T-helper 17 cell (primary cell): ENCODE measurements at places on chromosomes 12 and 14. TPM values are rescaled to one million over a fixed set of nuclear protein-coding genes. Genes with fewer than 3 reads are reported as not detected.
A peak's percentile ranks its signal among the peaks of the same experiment; 100 is the strongest.

DNA sequence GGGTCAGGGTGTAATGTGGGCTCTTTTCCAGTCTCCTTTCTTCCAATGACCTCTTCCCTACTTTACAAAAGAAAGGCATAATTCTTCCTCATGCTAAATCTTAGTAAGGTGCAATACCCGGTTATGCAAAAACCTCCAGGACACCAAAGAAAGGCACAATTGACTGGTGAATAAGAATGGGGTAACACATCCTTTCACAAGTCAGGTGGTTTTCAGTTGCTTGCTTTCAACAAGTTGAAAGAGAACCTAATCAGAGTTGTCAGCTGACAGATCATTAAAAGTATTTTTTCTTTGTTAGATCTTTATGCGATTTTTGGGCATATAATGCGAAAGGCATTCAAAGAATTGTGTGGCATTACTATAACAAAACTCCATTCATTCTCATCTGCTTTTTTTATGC is 1.3 kb upstream of the AEBP2 start:
- H3K36me3 ChIP-seq: no peaks in the 10 kb centered on the region
- no peak for DNase-seq
- no peaks in the 10 kb centered on the region for H3K27me3 ChIP-seq
- H3K4me3 ChIP-seq: no peak overlapping the region
- peaks cover 19% of the 10 kb centered on the region for H3K4me1 ChIP-seq

- H3K27me3 ChIP-seq: no peaks in the 10 kb centered on the region
- H3K27ac ChIP-seq: peak overlapping the region; percentile 98
- H3K4me1 ChIP-seq: peaks cover 46% of the 10 kb centered on the region
- H3K4me3 ChIP-seq: no peak overlapping the region
- DNase-seq: no peak
- peaks cover 5% of the 10 kb centered on the region for H3K36me3 ChIP-seq
Measured at GRCh38 chr12:6942331-6942665, 1.3 kb upstream of the RNU7-1 start.

DNA sequence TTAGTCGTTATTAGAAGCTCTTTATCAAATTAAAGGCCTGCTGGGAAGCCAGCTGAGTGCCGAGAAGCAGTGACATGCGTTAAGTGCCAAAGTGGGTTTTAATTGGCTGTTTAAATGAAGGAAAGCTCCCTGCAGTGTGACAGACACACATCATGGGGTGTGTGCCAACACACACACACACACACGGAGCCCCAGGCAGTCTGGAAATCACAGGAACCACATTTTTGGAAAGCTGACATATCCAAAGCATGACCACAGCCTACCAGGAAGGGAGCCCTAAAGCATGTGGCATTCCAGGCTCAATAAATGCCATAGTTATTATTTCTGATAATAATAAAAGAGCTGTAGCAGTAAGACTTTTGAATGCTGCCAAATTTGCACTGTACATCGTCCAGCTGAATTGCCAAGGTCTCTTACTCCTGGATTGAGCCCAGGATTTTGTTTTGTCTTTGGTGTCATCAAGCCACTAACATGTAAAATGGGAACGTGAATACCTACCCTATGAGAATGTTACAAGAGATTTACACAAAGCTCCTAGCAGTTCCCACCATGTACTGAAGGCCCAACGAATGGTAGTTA is 135.1 kb downstream of the TMEM30B start:
- no peaks in the 10 kb centered on the region for H3K4me1 ChIP-seq
- DNase-seq: no peak
- H3K4me3 ChIP-seq: no peak overlapping the region
- H3K36me3 ChIP-seq: no peaks in the 10 kb centered on the region

DNA sequence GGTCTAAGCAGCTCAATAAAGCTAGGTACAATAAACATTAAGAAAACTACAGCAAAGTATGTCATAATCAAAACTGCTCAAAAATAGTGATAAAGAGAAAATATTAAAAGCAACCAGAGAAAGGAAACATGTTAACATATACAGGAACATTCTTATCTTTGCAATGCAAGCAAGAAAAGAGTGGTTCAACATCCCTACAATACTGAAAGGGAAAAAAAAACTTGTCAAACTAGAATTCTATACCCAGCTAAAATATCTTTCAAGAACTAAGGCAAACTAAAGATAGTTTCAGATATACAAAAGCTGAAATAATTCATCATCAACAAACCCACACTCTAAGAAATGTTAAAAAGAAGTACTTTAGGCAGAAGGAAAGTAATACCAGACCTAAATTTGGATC is 134.2 kb downstream of the DPF3 start:
- H3K4me3 ChIP-seq: no peak overlapping the region
- no peaks in the 10 kb centered on the region for H3K4me1 ChIP-seq
- no peaks in the 10 kb centered on the region for H3K27me3 ChIP-seq
- no peaks in the 10 kb centered on the region for H3K36me3 ChIP-seq

DNA sequence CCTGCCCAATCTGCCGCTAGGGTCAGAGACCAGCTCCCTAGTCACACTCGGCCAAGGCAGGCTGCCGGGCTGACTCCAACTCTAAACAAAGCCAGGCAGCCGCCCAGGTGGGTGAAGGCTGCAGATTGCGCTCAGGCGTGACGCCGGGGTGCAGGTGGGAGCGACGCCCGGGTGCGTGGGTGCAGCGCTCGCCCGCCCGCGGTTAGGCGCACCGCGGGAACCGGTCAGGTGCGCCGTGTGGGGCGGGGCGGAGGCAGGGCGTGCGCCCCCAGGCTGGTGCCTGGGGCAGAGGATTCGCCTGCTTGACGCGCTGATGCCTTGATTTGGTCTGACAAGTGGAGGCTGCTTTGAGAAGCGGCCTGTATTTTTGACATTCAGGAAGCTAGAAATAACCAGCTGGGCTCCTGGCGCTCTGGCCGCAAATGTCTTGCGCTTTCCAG is 126.7 kb upstream of the HIF1A start:
- peaks cover 36% of the 10 kb centered on the region for H3K4me1 ChIP-seq
- H3K27me3 ChIP-seq: peaks cover 23% of the 10 kb centered on the region

The BEGAIN gene
- 0.50 TPM for total RNA-seq

The SAMD4A gene
- 6.5 TPM for total RNA-seq
